ENCODE measurements at places on chromosomes 13 and 19.

GRCh38 chr19:45934551-45935230 is 20.1 kb upstream of the NANOS2 start:
- DNase-seq, result no peak

DNA sequence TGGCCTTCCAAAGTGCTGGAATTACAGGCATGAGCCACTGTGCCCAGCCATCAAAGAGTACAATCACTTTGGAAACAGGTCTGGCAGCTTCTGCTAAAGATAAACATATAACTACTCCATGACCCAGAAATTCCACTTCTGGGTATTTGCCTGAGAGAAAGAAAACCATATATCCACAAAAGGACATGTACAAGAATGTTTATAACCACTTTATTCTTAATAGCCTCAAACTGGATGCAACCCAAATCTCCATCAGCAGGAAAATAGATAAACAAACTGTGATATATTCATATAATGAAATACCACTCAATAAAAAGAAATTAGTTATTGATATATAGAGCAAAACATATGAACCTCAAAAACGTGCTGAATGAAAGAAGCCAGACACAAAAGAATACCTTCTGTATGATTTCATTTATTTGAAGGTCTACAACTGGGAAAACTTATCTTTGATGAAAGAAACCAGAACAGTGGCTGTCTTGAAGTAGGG is 40.5 kb downstream of the TEX26 start:
- no peak for DNase-seq

DNA sequence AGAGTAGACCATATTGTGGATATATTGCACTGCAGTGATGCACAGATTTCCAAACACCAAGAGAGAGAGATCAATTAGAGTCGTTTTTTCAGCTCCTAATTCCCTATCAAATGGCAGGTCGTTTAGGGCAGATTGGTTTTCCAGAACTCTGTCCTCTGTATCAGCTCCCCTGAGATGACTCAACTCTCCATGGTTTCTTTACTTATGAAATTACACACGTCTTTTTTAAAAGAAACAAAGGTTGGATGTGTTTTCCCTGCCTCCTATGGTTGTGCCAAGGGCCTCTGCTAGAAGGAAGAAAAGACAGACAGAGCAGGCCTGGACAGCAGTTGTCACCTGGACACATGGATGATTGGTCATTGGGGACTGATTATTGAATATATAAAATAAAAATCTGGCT is 478.1 kb upstream of the NBEA start:
- no peak for DNase-seq

DNA sequence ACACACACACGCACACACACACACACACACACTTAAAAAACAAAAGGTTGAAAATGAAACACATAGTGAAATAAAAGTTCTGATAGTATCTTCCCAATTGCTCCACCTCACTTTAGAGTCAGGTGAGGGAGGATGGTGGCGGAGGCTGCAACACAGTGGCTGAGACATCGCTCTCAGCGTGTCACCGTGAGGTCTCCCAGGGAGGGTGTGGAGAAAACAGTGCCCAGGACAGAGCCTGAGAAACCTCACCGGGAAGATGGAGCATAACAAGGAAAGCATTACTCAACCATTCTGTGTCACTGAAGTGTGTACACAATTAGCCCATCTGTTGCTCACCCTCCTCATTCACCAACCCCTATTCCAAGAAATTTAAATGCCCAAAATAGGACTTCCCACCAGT is 111.4 kb upstream of the USP29 start:
- DNase-seq, result no peak

DNA sequence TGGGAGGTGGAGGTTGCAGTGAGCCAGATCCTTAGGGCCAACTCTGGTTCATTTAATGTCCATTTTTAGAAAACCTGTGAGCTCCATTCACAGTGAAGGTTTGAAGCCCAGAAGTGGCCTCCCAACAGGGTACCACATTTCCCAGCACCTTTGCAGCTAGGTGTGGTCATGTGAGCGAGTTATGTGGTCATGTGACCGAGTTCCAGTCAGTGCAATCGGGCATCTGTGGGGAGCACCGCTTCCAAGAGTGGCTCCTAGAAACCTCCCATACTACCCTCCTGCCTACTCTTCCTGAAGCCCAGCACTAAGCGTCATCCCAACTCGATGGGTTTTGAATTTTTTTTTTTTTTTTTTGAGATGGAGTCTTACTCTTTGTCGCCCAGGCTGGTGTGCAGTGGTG is 663 bp upstream of the PLA2G4C start:
- DNase-seq, result no peak

Data from Panc1 (cell line).